ENCODE measurements at places on chromosomes 2 and 18.

DNA sequence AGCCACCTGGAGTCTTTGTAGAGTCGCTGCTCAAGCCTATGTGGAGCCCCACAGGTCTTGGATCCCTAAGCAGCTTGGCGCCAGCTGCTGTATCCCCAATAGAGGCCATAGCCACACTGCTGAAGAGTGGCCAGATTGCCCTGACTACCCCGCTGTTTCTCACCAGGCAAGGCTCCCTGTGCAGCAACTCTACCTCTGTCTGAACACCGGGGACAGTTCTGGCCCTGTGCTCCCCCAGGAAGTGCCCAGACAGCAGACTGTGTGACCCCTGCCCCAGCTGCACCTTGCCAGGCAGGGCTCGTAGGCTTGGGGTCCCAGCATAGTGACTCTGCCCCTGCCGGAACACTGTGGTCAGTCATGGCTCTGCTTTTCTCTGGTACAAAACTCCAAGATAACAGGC lies 53.5 kb upstream of the GALNT13 start:
- no peak for ATAC-seq

- peak; percentile 26 for ATAC-seq
Measured at GRCh38 chr18:54351186-54351585, 6.5 kb downstream of the STARD6 start.

DNA sequence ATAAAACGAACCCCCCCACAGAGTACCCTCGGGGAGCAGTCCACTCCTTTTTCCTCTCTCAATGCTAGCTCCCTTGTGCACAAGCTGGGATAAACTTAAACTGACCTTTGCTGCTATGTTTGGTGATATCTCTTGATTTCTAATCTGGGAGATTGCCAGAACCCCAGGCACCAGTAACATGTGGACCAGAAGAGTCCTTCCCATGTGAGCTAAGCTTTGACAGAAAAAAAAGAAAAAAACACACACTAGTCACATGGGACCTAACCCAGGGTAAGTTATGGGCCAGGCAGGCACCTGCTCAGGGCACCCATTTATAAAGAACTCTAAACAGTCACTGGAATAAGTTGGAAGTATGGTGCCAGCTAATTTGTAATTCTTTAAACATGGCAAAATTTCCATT lies 242.6 kb downstream of the EN1 start:
- no peak for ATAC-seq

- ATAC-seq = no peak
Measured at GRCh38 chr2:112614201-112614840, 29.9 kb downstream of the CHCHD5 start.

DNA sequence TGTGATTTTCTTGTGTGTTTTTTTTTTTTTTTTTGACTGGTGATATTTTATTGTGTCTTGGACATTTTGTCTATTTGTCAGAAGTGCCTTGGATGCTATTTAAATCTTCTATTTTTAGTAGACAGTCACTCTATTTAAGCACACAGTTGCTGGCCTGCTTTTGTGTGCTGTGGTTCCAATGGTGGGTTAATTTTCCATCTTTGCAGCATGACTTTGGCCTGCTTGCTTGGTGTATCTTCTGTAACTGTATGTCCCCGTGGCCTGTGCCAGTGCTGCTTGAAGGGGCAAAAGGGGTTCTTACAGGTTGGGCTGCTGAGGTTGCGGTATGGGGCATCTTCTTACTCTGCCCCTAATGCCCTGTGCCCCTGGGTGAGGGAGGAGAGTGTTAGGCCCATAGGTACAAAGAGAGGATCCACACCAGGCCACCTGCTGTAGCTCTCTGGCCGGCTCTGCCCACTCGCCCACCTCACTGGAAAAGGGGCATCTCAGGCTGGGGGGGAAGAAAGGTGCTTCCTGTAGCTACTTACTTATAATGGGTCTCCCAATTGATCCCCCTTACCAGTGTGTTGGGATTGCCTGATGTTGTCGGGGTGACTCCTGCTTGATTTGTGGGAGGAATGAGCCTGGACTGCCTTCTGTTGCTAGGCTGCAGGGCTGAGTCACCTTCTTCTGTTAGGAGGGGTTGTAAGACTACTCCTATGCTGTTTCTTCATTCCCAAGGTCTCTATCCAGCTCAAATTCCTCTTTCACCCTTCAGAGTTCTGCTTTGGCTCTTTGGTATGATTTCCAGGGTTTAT lies 490.0 kb upstream of the HS6ST1 start:
- no peak for ATAC-seq

GRCh38 chr2:180662941-180663471 lies 317.4 kb upstream of the UBE2E3 start:
- no peak for ATAC-seq
